Fibroblast of skin of back (primary cell): ENCODE measurements at places on chromosomes 2 and 18.

- DNase-seq = no peak
Observed at GRCh38 chr2:14520385-14520945, 112.1 kb upstream of the LRATD1 start.

DNA sequence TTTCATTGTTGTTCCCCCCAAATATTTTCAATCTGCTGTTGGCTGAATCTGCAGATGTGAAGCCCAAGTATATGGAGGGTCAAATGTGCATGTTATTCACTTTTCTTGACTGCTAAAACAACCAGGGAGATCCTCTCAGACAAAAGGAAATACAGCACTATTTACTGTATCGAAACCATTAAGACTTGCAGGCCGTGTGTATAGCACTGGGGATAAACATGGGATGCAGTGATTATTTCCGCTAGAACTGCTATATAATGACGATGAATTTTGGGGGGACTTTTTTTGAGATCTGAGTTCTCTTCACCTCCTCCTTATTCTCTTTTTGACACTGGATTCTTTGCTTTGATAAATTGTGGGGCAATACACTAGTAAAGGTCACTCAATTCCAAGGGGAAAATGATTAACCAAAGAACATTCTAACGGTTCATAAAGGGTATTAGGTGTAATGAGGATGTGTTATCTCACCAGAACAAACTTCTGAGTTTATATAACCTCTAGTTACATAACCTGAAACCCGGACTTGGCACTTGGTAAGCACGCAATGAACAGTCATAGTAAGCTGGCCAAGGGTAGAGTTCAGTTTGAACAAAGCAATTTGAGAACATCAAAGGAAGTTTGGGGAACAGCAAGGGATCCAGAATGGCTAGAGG lies 3.5 kb upstream of the UGT1A1 start:
- no peak for DNase-seq

- no peak for DNase-seq
Observed at GRCh38 chr2:37872192-37872750, 52.8 kb upstream of the RMDN2 start.

- peak; percentile 23 for DNase-seq
Observed at GRCh38 chr2:218898109-218898878, 17.6 kb downstream of the WNT10A start.

DNA sequence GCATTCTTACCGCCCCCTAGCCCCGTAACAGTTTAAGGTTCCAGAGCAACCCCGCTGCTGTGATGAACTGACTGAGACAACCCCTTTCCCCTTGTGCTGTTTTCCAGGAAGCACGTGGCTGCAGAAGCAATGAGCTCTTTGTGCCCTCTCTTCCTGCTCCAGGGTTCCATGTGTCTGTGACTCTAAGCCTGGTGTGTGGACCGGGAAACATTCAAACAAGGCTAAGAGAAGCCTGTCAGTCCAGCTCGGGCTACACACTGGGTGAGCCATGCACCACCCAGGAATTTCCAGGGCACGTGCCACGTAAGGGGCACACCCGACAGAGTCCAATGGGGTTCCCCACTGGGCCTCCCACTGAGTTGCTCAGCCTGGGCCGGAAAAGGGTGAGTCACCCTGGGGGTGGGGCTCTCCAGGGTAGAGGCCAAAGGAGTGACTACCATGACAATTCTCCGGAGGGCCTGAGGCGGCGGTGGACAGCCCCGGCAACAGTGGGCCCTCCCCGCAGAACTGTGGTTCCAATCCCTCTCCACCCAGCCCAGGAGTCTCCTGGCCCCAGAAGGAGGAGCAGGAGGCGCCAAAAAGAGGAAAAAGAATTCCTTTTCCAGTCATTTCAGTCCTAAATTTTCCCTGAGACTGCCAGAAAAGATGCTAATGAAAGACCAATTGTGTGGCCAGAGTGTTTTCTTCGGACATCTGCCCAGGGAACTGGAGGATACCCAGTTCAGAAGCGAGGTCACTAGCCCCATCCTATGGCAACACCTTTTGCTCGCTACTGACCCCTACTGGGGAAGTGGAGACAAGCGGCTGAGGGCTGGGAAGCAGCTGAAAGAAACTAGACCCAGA lies 157.8 kb upstream of the SLC1A4 start:
- peak; percentile 99 for DNase-seq

GRCh38 chr2:96156011-96156820 lies 11.0 kb upstream of the DUSP2 start:
- DNase-seq = no peak

- no peak for DNase-seq
Observed at GRCh38 chr2:8409461-8410260, 272.2 kb upstream of the ID2 start.

DNA sequence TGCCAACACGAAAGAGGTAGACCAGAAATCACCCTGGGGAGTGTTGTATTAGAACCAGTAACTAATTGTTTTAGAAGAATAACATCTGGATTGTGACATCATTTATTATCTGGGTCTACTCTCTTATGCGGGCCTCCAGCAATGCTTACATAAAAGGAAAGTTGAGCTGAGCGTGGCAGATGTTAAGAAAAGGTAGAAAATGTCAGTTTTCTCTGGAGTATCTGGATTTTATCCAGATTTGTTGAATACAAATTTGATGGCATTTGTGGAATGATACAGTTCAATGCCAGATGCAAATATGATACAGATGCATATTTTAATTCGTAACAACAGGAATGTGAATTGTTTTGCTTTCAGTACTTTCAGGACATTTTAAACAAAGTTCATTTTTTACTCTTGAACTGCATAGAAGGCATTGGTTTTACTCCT lies 90.3 kb downstream of the PRPF40A start:
- no peak for DNase-seq

DNA sequence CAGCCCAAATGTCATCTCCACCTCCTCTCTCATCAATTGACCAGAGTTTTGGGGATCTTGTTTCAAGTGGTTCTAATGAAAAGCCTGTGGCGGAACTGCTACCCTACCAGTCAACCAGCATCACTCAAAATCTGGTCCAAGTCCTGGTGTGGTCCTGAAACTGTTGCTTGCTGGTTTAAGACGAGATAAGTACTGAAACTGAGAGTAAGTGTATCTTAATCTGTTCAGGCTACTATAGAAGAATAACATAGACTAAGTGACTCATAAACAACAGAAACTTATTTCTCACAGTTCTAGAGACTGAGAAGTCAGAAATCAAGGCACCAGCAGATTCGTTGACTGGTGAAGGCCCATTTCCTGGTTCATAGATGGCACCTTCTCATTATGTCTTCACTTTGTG lies 879 bp upstream of the GALNT5 start:
- DNase-seq = peak; percentile 46

DNA sequence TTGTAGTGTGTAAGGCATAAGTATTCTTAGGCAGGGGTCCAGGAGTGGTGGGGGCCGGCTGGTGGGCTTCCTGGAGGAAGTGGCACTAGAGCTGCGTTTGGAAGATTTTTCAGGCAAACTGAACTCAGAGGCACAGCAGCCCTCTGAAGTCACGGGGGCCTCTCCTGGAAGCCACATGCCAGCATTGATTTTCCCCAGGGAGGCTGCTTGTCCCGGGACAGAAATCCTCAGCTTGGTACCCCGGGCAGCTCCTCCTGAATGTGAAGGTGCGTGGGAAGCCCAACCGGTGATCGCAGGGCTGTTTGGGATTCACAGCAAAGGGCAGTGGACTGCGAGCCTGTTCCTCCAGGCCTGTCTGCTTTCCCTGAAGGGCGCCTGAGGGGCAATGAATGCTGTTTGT lies 1.6 kb upstream of the PDIA6 start:
- no peak for DNase-seq

DNA sequence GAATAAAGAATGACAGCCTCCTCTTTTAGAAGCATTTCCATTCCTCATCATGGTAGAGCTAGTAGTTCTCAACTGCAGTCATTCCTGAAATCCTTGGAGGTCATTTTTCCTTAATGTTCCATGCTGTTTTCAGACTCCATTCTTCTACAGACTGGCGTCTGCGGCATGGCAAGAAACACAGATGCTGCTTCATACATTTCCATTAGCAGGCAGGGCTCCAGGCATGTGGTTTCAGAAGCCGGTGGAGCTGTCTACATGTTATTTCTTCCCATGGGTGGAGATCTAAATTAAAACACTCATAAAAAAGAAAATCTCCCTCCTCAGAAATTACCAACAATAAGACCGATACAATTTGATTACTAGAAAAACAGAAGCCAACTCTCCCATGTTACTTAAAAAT lies 6.0 kb upstream of the DSG3 start:
- DNase-seq = no peak

- DNase-seq = no peak
Observed at GRCh38 chr2:188620916-188621315, 329.2 kb downstream of the GULP1 start.
